Smooth muscle cell of the umbilical artery (primary cell): ENCODE measurements at places on chromosomes 6 and 20. TPM values are rescaled to one million over a fixed set of nuclear protein-coding genes. Genes with fewer than 3 reads are reported as not detected.

The NTSR1 gene
- total RNA-seq: under 0.01 and 1.9 TPM in 2 replicates

The THEMIS gene
- total RNA-seq: 0.05 TPM in 1 of 2 replicates, not detected in the other

The ZKSCAN8 gene
- total RNA-seq: 20.2 and 22.2 TPM in 2 replicates

The SLC17A1 gene
- total RNA-seq: not detected in 2 replicates

The KIAA1755 gene
- 0.65 and 1.5 TPM in 2 replicates for total RNA-seq

The FRS3 gene
- total RNA-seq: 1.2 and 2.4 TPM in 2 replicates

The KIF16B gene
- 11.0 and 13.8 TPM in 2 replicates for total RNA-seq

The ANKRD66 gene
- total RNA-seq: not detected in 2 replicates
